ENCODE measurements at places on chromosomes 1 and 21.

GRCh38 chr1:41573194-41573593 lies 88.7 kb upstream of the EDN2 start:
- no peak for DNase-seq

DNA sequence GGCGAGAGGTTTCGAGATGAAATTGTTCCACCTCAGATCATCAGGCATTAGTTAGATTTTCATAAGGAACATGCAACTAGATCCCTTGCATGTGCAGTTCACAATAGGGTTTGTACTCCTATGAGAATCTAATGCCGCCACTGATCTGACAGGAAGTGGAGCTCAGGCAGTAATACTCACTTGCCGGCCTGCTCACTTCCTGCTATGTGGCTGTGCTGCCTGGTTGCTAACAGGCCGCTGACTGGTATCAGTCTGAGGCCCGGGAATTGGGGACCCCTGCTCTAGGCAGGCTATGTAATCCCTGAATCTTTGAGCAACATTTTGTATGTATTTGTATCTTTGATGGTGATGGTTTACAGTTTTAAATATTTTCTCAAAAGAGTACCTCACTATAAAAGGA lies 32.5 kb downstream of the XKR8 start:
- peak; percentile 21 for DNase-seq

DNA sequence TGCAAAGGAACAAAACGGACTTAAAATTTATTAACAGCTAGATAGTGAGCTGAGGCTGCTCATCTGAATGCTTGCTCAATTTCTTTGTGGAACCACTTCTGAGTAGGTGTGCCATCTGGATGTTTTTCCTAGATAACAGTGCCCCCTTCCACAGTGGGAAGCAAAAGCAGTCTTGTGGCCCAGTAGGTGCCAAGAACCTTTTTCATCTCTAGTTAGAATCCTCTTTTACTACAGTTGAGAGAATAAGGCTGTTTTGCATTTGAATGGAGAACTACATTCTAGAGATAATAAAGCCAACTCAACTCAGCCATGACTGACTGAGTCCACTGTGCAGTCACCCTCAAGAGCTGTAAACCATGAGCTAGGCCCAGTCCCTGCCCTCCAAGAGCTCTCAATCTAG lies 13.3 kb downstream of the F3 start:
- no peak for DNase-seq

DNA sequence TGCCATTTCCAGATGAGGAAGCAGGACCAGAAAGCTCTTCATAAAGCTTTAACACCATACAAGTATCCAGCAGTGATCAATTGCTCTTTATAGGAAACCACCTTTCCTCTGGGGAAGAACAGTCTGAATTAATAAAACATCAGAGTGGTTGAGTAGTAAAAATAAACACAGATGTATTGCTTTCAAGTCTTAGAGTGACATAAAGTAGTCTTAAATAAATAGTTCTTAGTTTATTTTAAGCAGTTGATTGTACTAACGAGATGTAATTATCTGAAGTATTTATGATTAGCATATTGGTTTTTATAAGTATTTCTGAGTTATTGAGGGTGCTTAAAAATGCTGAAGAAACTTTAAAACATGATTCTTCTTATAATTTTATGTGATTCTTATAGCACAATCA lies 67.0 kb downstream of the PRKAA2 start:
- no peak for DNase-seq

GRCh38 chr1:94416901-94417727 lies 1.1 kb upstream of the ABCD3 start:
- peak; percentile 69 for DNase-seq

- DNase-seq = no peak
These were observed 2.0 kb upstream of the UBE2G2 start for GRCh38 chr21:44803651-44804050.

DNA sequence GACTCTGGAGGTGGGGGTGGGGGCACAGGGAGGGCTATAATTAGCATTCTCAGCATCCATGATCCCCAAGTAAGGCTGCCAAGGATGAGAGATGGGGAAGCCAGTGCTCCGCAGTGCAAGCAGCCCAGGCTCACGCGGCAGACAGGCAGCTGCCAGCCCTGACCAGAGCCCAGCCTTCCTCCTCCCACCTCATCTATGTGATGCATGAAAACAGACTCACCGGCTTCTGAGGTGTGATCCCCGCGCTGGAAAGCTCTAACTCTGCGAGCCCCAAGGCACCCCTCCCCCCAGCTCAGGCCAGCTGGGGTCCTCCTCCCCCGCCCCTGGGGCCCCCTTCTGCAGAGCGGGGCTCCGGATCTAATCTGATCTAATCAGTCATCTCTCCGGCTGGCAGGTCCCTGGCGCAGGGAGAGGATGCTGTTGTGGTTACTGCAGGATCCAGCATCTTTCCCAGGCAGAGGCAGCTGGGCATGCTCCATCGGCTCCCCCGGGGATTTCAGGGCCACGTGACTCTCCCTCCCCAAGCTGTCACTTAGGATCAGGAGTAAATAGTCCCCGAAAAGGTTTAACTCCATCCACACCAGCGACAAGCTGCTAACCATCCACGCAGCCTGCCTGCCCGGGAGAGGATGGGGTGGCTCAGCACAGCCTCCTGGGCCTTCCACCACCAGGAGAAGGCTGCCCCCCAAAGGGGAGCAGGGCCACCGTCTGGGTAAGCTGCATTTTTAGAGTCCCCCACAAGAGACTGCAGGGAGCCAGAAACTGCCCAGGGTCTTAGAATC lies at the start of gene PLEKHA6:
TSS of gene PLEKHA6 (minus strand) at position 456 of the 782 bp plus-strand sequence. CDS start 86,202 bp downstream, outside the sequence.
- DNase-seq = no peak

Measured in HT1080 (cell line).